ENCODE measurements at places on chromosomes 3 and 15.

DNA sequence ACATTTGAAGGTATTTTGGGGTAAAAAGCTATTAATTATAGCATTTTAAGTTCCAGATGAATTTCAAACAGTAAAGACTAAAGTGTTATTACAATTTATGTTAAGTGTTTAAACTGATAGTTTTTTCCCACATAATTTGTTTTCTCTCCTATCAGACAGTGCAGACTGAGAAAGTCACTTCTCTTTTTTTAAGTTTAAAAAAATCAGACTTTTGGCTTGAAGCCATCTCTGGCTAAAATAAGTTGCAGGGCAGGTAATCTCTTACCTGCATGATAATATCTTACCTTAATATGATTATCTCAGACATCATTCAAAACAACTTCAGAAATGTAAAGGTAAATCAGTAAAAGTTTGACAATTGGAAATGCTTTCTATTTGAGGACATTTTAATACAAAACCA is 21.5 kb upstream of the RAB6B start:
- no peak for DNase-seq

GRCh38 chr15:39174332-39174731 is 406.5 kb upstream of the THBS1 start:
- no peak for DNase-seq

DNA sequence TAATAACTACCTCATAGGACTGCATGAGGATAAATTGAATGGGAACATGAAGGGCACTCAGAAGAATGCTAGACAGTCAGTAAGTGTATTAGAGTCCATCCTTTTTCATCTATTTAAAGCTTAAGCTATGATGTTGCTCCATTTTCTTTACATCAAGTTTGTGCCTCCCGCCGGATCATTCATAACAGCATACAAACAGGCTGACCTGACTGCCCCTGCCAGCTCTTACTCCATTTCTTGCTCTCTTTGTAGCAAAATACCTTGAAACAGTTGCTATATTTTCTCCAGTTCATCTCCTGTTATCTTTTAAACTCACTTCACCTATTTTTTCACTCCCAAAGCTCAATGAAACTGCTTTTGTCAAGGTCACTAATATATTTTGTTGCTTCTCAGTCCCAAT is 315.6 kb upstream of the ALCAM start:
- no peak for DNase-seq

DNA sequence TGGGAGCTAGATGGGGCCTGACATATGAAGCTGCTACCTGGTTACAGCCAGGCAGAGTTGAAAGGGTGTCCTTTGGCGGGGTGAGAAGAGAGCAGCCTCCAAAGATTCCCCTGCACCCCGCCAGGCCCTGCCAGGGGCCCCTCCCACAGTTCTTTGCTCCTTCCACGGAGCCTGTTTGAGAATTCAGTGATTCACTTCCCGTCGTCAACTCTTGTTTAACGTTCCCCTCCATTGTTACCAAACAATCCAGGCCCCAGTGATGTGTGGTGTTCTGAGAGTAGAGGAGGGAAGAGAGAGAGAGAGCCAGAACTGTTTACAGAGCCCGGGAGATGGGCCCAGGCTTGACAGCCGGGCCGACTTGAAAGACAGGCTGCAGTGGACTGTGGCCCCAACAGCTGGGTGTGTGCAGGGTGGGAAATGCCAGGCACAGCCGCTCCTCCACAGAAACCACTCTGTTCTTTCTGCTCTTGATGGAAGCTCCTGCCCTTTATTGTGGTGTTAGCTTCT is 81.5 kb downstream of the SMAD3 start:
- DNase-seq = no peak

GRCh38 chr15:91944331-91944730 is 90.8 kb downstream of the SLCO3A1 start:
- no peak for DNase-seq

GRCh38 chr3:108006881-108007331 is 83.9 kb downstream of the CD47 start:
- DNase-seq = no peak

DNA sequence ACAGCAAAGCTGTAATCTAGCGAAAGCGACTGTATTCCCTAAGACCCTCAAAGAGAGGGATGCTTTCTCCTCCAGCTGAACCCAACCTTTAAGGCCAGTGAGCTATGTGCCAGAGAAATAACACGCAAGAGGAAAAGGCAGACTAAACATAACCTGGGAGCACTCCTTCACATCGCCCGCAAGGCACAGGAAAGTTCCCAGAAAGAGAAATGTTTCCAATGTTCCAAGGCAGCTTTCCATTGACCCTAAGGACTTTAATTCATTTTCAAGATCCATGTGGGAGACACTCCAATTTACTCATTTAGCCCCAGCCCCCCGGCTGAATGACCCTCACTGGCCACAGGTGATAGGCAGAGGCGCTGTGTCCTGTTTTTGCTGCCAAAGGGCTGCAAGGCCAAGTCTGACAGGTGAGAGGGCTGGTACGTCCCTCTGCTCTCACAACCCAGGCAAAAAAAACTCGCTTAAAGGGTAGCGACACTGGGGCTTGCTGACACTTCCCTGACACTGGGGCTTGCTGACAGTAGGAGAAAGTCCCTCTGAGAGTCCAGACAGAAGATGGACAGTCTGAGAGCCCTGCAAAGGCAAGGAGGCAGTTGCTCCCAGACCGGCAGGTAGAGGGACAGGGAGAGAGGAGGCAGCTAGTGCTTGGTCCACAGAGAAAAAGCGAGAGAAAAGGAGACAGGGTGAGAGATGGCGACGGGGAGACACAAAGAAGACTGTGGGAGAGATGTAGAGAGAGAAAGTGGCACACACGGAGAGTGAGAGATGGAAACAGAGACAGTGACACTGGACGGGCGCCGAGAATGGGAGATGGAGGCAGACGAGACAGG is 702 bp downstream of the ARHGEF3 start:
- DNase-seq = no peak

DNA sequence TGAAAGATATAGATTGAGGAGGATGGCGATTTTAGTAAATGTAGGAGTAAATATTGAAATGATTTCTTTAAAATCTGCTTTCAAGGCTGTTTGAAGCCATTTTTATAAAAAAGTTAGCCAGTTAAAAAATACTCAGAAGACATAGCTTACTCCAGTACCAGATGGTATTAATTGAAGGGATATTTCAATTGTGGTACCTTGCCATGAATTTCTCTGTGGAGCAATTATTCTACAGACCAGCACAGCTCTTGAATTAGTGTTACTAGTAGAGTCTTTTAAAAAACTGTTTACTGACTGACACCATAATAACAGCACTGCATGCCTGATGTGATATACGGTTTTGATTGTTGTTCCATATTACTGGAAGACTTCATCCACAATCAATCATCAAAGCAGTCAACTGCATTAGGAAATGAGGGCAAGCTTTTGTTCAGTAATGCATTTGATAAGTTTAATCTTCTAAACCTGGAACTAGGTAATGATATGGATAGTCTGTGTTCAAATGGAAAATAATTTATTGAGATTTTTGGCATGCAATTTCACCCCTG is 106.4 kb downstream of the MFSD1 start:
- DNase-seq = no peak

GRCh38 chr15:89746386-89746780 is 4.7 kb downstream of the MESP1 start:
- DNase-seq = no peak

DNA sequence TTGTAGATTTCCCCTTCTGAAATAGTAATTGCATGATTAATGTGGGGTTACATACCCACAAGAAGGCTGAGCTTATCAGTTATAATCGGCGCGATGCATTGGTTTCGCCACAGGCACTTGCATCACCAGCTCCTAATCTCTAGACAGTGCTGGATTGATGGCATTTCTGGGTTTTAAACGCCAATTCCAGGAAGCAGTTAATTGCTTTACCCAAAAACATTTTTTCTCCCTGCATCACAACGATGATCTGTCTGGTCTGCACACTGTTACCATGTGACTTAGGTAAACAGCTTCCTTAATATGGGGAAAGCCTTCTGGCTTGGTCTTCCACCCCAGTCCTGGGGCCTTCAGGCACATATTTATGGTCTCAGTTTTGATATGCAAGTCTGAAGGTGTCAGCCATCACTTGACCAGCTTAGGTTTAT is 70.0 kb upstream of the HEG1 start:
- DNase-seq = no peak

DNA sequence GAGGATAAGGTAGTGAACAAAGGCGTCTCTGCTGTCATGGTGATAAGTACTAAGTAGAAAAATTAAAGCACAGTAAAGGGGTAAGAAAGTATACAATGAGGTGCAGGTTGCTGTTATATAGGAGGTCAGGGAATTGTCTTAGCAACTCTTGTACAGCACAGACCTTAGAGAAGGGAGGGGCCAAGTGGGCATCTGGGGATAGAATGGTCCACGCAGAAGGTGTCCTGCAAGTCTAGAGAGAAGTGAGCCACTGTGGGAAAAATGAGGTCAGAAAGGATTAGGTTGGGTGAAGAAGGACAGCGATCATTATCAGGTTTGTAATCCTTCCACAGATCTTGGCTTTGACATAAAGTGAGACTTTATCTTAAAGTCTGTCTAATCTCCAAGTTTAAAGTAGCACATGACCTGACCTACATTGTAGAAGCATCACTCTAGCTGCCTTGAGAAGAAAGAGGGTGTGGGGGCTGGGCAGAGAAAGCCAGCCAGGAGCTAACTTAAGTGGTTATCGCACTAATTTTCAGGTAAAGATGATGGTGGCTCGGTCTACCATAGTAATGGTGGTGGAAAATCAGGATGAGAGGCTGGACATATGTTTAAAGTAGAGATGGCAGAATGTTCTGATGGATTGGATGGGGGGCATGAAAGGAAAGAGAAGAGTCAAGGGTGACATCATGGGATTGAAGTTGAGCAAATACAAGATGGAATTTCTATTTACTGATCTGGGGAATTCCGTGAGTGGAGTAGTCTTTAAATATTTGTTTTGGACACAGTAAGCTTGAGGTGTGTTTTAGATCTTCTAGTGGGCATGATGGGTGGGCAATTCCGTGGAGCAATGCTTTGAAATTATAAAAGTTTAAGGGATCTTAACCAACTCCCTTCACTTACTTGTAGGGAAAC is 919.2 kb downstream of the ROBO1 start:
- DNase-seq = no peak

GRCh38 chr15:81347910-81348309 is 24.0 kb upstream of the STARD5 start:
- DNase-seq = no peak

DNA sequence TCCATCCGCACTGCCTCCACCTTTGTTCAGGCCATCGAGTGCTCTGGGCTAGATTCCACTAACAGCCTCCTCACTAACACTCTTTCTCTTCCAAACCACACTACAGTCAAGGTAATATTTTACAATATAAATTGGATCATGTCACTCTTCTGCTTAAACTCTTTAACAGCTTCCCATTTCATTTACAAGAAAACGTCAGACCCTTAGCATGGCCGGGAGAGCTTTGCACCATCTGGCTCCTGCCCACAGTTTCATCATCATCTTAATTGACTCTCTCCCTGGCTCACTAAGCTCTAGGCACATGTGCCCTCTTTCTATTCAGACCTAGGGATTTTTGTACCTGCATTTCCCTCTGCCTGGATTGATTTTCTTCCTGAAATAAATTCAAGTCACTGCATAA is 354.7 kb downstream of the FGF12 start:
- DNase-seq = no peak

DNA sequence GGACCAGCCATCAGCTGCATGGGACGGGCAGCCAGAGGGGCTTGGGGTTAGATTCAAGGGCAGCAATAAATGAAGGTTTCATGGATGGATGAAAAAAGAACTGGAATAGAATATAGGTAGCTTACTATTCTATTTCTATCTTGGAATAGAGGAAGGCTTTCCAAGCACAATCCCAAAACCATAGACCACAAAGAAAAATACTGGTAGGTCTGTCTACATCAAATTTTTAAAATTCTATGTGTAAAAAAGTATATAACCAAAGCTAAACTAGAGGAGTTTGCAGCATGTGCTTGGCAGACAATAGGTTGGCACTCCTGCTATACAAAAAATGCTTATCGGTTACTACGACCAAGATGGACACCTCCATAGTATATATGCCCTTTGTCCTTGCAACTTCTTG is 7.2 kb upstream of the FBLN2 start:
- DNase-seq = no peak

GRCh38 chr3:53595660-53596059 is 101.2 kb downstream of the CACNA1D start:
- no peak for DNase-seq

DNA sequence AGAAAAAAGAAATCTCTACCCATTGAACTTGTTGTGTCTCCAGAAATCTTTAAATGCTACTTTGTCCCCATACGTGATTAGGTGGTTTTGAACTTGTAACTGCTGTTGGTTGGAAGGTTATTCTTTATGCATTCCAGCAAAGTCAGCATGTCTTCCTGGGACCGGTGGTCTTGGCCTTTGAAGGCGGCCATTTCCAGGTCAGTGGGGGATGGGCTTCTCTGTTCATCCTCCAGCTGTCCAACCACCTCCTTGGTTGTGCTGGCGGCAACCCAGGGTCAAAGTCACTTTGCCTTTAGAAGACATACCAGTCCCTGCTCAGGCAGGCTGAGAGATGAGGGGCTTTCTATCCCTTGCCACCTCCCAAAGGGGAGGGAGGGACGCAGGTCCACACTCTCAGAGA is 37.9 kb upstream of the ARL8B start:
- no peak for DNase-seq

DNA sequence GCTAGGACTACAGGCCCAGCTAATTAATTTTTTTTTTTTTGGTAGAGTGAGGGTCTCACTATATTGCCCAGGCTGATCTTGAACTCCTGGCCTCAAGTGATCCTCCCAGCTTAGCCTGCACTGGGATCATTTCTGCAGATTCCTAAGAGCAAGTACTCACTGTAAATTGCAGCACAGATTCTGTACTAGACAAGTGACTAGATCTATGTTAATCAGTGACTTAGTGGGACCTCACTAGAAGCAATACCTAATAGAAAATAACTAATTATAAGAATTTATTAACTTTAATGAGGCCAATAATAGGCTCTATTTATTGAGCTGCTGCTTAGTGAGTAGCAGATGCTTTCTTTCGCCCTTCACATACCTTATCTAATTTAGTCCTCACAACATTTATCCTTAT is 10.6 kb upstream of the UTS2B start:
- DNase-seq = no peak

DNA sequence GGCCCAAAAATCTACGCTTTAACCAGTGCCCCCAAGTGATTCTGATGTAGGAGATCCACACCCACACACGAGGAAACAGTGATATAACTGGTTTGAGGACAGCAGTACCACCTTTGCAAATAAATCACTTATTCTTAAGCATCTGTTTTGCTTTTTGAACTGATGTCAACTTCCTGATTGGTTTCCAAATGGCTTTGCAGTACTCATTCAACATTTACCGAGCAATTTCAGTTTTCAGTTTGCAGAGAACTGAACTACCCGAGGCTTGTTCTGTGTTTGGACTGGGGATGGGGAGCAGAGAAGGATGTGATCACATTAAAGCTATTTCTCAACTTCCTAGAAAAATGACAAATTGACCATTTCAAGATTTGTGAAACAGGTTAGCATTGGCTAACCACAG is 1.1 kb upstream of the GYG1 start:
- DNase-seq = no peak

DNA sequence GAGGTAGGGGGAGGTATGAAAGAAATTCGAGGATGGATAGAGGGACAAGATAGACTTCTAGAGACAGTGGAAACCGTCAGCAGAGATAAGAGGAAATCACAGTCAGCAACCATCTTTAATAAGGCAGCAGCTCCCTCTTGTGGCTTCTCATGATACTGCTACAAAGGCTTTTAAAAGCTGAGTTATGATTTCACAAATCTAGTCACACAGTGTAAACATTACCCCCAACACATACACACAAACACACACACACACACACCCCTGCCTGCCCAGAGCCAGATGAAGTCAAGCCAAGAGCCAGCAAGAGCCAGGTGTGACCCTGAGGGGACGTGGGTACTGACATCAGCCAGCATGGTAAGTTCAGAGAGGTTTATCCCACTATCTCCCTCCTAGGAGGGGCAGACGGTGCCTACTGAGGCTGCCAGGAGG is 18.9 kb upstream of the TGM5 start:
- peak; percentile 35 for DNase-seq
